Stimulated activated CD8-positive, alpha-beta memory T cell treated with anti-CD3 and anti-CD28 coated beads, Interleukin-7, amount 100 ng/mL, for 1 hour (primary cell): ENCODE measurements at places on chromosomes 5 and 9.

DNA sequence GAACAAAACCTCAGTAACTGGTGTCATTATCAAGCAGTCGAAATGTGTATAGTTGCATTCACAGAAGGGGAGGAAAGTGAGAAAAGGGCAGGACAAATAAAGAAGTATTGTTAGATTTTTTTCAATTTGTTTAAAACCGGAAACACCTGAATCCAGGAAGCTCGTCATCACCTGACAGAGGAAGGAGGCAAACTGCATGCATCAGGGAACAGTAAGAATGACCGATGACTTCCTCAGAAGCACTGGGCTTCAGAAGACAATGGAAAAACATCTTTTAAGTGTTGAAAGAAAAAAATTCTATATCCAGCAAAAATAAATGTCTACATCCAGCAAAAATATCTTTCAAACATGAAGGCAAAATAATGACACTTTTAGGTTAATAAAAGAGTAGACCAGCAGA, 29.5 kb downstream of the PLEKHG4B start:
- no peak for DNase-seq

GRCh38 chr5:56018832-56019231, 24.1 kb upstream of the IL6ST start:
- DNase-seq = no peak

GRCh38 chr5:68543212-68543611, 327.7 kb downstream of the PIK3R1 start:
- no peak for DNase-seq

- no peak for DNase-seq
Measured at GRCh38 chr5:157279605-157280239, 13.8 kb downstream of the CYFIP2 start.

GRCh38 chr9:120889606-120890271, 12.8 kb upstream of the PHF19 start:
- DNase-seq = no peak

DNA sequence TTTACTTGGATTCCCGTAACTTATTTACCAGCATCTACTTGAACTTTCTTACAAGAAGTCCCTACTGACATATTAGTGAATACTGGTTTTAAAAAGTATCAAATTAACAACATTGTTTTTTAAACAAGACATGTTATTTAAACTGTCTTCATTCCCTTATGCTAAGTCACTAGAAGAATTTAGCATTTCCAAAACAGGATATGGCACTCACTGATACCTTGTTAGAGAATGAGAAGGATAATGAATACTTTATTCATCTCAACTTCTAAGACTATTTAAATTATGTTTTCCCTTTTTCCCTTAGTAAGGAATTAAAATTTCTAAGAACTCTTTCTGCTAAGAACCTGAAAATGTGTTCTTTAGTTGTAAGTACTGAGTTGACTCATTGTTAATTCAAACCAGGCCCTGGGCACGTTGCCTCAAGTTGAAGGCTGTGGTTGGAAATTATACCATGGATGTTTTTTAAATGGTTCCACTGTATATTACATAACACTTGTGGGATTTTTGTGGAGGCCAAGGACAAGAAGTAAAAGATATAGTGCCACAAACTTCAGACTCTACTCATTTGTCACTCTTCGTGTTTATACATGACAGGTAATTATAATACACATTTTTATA, 219.0 kb upstream of the EDIL3 start:
- DNase-seq = no peak

GRCh38 chr5:118647587-118647986, 340.8 kb downstream of the DTWD2 start:
- no peak for DNase-seq

DNA sequence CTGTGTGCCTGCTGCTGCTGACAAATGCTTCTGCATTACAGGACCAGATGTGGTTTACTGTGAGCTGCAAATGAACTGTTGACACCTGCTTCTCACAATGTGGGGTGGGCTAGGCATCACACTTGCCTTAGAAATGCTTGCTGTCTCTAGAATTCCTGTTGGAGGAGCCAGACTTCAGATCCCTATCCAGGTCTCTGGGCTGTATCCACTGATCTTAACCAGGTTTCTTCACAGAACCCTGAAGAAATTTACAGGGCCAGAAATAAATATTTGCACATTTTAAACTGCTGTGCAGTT, 255.4 kb downstream of the FAM114A2 start:
- no peak for DNase-seq

DNA sequence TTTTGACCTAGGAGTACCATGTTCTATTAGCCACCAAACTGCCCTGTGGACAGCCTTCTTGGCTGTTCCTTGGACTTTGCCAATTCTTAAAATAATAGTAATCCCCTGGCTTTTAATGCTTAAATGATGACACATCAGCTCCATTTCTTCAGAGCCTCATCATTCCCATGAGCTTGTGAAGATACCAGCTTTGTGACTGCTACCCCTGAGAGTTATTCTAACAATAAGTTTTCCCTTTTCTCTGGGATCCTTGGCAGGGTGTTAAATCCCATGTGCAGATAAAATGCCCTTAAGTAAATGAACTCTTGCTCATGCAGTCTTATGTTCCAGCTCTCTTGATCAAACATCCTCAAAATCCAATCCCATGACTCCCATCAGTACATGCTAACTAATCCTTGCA, 415.3 kb downstream of the CETN3 start:
- no peak for DNase-seq

- no peak for DNase-seq
Measured at GRCh38 chr5:15902066-15902465, 277.5 kb downstream of the MARCHF11 start.

GRCh38 chr9:85237478-85237877, 504.3 kb downstream of the AGTPBP1 start:
- no peak for DNase-seq

DNA sequence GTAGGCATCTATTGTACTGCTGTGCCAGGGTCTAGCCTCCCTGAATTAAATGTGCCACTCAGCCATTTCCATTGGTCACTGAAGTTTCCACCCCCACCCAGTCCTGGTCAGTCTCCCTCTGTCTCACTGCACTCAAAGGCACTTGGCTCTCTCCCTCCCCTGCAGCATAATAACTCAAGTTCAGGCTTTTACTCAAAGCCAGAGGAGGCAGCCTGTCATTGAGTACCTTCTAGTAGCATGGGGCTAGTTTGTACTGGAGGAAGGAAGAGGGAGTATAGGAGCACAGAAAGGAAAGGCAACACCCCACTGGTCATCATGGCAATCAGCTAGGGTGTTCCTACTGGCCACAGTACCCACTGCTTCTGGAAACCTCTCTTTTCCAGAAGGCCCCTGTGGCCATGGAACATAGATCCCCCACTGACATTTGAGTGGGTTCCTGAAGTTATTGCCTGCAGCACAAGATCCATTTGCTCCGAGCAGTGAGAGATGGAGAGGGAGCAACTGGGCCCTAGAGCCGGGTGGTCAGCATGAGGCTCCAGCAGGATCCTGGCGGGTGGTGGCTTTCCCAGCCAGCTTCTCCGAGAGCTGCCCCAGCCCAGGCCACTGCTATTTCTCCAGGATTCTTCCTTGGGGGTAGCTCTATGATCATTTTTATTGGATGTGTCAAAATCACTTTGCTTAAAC, 89.9 kb upstream of the CPEB4 start:
- DNase-seq = no peak

DNA sequence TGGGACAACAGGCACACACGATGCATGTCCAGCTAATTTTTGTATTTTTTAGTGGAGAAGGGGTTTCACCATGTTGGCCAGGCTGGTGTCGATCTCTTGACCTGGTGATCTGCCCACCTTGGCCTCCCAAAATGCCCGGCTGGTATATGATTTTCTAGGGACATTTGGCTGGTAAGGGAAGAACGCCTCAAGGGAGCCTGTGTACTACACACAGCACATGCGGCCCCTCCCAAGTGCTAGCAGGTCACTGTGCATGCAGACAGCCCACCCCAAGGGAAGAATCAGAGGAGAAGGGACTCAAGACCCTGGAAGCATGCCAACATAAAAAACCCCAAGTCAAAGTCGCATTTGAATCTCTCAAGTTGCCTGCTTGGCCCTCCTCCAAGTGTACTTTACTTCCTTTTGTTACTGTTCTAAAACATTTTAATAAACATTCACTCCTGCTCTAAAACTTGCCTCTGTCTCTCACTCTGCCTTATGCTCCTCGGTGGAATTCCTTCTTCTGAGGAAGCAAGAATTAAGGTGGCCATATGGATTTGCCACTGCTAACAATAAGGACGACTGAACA, 24.3 kb upstream of the OTULINL start:
- no peak for DNase-seq

- no peak for DNase-seq
Measured at GRCh38 chr9:36640771-36641381, 68.2 kb downstream of the MELK start.

DNA sequence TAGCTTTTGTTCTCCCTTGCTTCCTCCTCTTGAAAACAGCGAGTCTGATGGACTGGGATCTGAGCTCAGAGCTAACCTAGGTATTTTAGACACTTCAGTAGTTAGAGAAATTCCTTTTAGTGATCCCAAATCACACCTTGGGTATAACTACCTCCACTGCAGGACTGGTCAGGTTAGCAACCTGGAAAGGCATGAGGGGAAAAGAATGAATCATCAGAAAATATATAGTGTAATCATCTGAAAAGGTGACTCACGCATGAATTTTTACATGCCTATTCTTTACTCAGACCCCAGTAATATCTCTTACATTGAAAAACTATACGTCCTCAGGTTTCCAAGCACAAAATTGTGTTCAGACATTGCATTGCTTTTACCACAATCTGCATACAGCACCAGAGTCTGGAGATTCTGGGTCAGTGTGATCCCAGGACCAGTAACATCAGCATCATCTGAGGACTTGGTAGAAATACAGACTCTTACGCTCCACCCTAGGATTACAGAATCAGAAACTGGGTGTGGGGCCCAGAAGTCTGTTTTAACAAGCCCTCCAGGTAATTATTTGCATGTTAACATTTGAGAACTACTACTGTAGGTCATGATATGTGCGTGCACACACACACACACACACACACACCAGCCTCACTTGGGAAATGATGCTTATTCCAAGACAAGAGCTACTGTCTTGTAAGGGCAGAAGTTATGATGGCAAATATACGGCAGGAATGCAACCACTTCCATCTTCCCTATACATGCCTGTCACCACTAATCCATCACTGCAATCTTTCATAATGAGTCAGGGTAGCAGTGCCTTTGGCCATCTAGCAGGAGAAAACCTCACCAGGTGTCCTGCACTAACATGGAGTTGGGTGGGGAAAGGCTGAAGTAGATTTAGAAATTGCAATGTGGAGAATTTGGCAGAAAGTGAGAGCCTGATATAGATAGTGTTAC, 271.6 kb upstream of the MAP3K1 start:
- no peak for DNase-seq

- DNase-seq = no peak
Measured at GRCh38 chr5:52491818-52492217, 295.9 kb upstream of the ITGA1 start.

DNA sequence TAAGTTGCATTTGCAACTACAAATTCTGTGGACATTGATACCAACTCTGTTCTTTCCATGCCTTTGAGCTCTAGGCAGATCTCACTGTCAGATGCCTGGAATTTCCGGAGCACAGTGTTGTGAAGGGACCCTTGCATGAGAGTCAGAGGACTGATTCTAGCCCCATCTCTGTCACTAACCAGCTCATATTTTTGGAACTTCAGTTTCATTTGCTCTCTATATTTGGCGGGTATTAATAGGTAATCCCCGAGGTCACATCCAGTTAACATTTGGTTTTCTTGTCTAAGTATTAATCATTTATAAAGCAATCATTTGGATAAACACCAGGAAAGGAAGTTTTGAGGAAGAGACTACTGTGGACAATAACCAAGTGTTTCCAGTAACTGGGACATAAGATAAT, 115.7 kb downstream of the MAN2A1 start:
- DNase-seq = no peak

DNA sequence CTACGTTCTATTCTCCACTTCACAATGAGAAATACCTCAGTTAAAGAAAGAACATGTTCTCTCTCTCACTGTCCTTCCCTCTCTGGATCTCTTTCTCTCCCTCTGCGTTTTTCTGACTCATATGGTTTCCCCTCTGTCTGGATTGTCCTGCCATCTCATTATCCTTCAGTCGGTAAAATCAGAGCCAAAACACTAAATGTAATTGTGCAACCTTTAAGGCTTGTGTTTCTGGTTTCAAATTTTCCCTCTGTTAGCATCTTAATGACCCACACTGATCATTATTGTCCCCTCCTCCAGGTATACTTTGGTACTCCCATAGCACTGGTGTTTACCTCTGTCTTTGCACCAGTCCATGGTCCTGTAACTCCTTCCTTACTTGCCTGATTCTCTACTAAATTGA, 509.4 kb upstream of the C9orf72 start:
- no peak for DNase-seq

DNA sequence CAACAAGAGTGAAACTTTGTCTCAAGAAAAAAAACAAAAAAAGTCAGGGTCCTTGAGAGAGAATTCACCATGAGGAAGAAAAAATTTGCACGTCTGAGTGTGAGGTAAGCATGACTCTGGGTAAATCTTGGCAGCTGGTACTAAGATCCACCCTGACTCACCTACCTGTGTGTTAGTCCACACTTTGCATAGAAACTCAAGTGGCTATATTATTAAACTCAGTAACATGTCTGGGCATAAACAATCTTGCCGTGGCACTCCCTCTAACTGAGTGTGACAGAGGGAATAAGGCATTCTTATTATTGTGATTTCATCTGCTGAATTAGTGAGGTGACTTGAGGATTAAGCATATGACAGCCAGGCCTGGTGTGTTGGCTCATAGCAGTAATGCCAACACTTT, 259.4 kb upstream of the VLDLR start:
- no peak for DNase-seq

- DNase-seq = no peak
Measured at GRCh38 chr9:123997665-123998277, 13.8 kb upstream of the LHX2 start.

DNA sequence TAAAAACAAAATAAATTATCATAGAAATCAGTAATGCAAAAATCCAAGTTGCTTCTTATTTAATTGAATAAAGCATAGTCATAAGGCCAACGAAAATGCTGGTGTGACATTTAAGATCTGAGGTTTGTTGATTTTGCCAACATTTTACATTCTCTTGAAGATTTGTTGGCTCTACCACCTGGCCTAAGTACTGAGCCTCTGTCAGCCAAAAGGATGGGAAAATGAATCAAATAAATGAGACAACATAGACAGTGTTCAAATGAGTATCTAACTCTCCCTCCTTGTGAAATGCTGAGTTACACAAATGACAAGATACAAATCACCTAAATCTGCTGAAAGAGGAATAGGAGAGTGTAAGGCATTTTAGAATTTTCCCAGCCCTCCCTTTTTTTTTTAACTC, 575.0 kb downstream of the CDH12 start:
- DNase-seq = no peak

- DNase-seq = no peak
Measured at GRCh38 chr5:176731506-176732160, 78.7 kb upstream of the UNC5A start.

- no peak for DNase-seq
Measured at GRCh38 chr9:99878651-99879050, 27.8 kb upstream of the STX17 start.

DNA sequence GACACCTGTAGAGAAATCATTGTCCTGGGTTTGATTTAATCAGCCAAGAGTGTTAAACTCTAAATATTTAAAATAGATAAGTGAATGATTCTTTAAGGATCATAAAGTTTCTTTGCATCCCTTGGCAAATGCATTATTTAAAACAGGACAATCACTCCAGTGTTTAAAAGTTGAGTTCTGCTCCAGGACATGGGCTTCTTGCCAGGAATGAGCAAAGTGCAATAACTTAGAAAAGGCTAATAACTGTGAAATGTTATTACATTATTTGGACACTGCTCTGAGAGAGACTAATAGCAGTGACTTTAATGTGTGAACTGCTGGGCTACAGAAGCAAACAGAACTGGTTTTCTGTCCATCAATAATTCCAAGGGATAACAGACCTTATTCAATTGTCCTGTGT, 283.3 kb downstream of the GABRB2 start:
- no peak for DNase-seq

- DNase-seq = no peak
Measured at GRCh38 chr9:133823189-133824105, 85.3 kb upstream of the SARDH start.
